ACHN (cell line): ENCODE measurements at places on chromosomes 3 and 15.

DNA sequence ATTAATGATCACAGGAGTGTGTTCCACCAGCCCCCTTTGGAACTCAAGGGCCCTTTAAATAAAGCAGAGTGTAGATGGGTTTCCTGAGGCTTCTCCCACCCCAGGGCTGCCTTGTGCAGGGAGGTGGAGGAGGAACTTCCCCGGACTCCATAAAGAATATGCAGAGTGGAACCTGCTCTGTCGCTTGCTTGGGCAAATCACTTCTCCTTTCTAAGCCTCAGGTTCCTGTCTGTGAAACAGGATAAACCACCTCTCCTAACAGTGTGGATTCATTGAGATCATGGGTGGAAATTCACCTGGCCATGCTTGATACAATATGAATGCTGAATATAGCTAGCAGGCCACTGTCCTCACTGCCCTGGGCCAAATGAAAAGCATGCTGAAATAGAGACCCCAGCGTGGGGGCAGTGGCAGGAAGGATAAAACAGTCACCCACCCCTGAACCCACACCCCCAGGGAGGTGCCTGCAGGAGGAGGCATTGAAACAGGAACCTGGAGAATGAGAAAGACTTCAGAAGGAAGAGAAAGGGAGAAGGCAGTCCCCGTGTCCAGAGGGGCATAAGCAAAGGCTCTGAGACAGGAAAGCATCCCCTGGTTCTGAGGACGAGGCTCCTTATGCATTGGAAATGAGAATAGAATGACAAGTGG is 41.1 kb upstream of the CHRNB4 start:
- no peak for DNase-seq

GRCh38 chr15:76177491-76178040 is 117.8 kb downstream of the TMEM266 start:
- DNase-seq: no peak

GRCh38 chr15:59537403-59537802 is 74.2 kb upstream of the GCNT3 start:
- no peak for DNase-seq

DNA sequence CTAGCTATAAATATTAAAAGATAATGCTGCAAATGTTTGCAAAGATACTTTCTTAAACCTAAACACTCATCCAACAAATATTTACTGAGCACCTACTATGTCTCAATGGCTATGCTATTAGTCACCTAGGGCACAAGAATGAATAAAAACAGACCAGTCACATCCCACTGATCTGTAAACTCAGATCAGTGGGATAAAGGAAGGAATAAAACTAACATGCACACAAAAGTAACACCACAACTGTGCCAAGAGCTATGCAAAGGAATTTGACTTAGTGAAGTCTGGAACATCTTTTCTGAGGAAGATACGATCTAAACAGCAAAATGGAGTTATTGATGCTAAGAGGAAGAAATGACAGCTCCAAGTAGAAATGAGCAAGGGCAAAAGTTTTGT is 56.6 kb downstream of the CBLB start:
- no peak for DNase-seq
